Hematopoietic multipotent progenitor cell treated with erythropoietin and hydrocortisone succinate and interleukin-3 and kit ligand, for 6 days (in vitro differentiated cells): ENCODE measurements at places on chromosomes 6 and 20.

- DNase-seq = peak; percentile 100
Observed at GRCh38 chr20:38472513-38473366, at the start of gene RALGAPB. Gene RALGAPB, plus strand, starts transcription at chr20:38472843. Its CDS starts 15,590 bp downstream, at chr20:38488433.

DNA sequence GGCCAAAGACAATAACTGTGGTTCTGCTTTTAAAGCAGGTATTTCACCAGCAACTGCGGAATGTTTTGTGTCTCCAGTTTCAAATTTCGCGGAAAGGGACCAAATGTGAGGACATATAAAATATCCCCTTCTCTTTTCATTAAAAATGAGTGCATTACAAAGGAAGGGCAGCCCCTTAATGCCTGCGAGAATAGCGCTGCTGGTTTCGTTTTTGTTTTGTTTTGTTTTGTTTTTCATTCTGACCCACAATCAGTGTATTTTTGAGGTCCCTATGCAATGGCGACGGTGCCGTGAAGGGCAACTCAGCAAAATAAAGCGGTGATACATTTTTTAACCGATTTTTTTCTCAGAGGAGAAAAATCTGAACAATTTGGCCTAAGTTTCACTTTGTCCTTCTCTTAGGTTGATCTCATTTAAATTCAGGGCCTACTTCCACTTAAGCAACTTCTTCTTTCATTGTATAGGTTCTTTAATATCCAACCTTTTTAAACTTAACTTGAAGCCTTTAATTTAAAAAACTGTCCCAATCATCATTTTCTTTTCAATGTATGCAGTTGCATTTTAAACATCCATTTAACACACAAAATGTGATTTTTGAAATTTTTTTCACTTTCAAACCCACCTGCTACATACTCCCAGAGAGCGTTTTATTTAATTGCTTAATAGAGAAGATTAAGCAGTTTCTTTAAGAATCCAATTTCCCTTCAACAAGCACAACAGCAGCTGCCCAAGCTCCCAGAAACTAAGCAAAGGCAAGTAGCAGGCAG, 2.9 kb upstream of the HIVEP2 start:
- DNase-seq = peak; percentile 13

- DNase-seq = no peak
Observed at GRCh38 chr6:142321451-142321850, 19.6 kb downstream of the ADGRG6 start.

GRCh38 chr6:52407467-52407866, 12.7 kb upstream of the EFHC1 start:
- DNase-seq = peak; percentile 88

GRCh38 chr6:75620381-75621304, 19.0 kb downstream of the SENP6 start:
- DNase-seq = peak; percentile 71

DNA sequence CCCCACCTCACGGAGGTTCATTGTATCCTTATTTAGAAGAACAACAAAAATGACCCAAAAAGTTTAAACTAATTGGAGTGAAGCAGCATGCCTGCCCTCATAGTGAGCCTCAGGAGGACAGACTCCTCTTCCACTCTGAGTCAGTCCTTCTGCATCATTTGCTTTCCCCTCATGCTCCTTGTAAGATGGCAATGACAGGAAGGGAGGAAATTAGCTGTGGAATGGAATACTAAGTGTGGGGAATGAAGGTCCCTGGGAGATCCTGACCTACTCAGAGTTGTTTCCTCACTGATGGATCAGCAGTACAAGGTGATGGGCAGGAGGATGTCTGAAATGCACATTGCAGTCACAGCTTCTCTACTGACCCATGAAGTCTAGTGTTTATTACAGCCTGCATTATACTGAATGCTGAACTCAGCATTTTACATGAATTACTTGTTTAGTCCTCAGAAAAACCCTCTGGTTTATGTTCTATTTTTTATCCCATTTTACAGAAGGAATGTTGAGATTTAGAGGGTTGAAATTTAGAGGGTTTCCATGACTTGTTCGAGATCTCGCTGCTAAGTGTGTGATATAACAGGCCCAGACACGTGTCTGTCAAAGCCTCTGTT, 212.0 kb upstream of the PCSK2 start:
- no peak for DNase-seq

- no peak for DNase-seq
Observed at GRCh38 chr6:105561486-105561885, 158.6 kb upstream of the PREP start.

DNA sequence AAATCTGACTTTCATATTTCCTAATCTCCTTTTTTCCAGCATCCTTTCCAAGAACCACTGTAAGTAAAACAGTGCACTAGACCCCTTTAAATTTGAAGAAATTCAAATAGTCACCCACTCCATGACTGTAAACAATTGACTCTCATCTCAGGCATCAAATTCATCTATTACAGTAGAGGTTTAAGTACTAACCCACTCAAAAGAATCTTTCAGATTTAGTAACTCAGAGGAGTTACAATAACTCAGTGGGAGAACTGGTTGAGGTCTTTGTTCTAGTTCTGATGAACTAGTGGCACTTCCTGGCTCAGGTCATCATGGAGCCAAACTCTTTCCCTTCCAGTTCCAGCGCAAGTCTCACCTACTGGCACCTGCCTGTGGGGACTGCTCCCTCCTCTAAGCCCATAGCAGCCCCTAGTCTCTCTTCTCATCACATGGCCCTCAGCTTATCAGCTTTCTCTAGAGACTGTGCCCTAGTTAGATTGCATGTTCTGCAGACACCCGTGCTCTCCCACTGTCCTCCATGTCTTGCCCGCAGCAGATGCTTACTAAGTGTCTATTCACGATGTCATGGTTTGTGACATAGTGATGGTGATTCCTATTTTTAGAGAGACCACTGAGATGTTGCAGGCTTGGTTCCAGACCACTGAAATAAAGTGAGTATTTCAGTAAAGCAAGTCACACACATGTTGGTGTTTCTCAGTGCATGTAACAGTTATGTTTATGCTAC, 196.2 kb downstream of the TBC1D7 start:
- DNase-seq = no peak

DNA sequence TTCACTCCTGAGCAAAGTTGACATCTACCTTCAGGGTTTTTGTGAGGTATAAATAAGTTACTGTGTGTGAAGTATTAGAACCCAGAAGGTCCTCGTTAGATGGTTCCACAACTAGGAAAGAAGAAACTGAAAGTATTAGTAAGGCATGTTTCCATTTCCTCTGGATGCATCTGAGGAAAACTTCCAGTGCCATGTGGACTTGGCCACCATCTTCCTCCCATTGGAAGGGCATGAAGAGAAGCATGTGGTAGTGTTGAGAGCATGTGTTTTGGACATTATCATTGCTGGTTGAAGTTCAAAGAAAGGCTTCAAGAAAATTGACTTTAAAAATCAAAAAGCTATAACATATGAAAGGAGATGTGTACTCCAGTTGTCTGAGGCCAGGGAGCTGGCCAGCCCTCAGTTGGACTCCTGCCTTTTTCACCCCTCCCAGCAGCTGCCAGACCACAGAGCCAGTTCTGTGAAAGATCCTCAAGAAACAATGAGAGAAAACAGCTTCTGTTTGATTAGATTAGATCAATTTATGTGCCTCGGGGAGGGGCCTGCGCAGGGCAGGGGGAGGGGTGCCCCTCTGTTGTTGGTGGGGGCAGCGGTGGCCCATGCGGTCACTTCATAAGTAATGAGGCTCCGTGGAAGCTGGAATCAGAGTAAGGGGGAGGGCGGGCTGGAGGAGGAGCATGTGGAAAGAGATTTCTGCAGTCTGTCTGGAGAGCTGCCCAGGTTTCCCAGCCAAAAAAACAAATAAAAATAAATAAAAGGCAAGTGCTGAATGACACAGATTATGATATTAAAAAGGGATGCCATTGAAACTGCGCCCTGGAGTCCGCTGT, 154.0 kb downstream of the JARID2 start:
- DNase-seq = peak; percentile 85

DNA sequence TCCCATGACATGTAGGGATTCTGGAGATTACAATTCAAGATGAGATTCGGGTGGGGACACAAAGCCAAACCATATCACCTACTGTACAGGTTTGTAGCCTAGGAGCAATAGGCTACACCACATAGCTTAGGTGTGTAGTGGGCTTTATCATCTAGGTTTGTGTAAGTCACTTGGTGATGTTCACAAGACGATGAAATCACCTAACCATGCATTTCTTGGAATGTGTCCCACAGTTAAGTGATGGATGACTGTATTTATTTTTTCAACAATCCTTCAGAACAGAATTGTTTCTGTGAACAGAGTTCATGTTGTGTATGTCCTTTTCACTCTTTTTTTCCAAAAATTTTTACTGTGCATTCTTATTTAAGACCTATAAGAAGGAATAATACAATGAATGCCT, 76.1 kb downstream of the DTD1 start:
- DNase-seq = no peak

DNA sequence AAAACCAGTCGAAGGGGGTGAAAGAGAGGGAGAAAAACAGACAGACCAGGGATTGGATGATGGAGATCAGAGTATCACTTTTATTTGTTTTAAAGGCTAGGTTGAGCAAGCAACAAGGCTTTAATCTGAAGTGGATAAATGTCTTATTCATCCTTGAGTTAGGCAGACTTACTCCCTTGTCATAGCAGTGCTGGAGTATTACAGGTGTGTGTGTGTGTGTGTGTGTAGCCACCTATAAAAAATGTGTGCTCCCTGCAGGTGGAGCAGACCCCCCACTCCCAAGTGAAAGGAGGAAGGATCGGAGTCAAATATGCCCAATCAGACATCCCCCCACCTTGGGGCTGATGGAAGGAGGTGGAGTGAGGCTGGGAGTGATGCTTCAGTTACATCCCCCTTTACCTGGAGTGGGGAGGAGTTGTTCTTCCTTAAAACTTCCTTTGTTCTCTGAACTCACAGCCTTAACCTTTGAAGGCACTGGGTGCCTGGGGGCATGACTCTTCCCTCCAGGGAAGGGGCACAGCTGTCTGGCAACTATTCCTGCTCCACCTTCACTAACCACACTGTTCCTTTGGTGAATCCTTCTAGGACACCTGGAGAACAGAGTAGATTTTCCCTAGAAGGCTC, 27.3 kb downstream of the PTK7 start:
- DNase-seq = no peak

- no peak for DNase-seq
Observed at GRCh38 chr6:148457137-148457842, 114.7 kb downstream of the SASH1 start.

DNA sequence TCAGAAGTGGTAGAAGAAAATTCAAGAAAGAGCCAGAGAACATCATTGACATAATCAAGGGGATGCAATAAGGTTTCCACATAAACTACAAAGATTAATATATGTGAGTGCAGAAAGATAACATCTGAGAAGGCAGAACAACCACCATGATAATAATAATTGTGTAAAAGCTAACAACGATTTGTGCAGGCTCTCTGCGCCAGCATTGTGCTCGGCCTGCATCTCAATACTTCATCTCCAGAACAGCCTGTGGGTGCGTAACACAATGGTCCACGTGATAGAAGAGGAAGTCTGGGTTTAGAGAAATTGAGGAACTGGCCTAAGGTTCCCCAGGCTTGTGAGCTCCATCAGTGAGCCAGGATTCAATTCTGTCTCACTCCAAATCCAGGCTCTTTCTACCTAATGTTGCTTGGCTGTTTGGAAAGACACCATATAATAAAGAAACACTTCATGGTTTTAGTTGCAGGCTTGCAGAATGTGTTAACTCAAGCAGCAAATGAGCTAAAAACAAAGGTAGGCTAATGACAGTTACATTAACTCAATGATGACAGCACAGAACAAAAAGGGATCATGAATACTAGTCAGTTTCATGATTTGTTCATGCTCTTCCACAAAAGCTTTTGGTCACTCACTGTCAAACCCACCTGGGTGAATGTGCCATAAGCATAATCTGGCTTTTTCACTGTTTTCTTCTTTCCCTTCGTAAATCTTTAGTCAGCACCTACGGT, 71.2 kb downstream of the LY86 start:
- DNase-seq = peak; percentile 86

DNA sequence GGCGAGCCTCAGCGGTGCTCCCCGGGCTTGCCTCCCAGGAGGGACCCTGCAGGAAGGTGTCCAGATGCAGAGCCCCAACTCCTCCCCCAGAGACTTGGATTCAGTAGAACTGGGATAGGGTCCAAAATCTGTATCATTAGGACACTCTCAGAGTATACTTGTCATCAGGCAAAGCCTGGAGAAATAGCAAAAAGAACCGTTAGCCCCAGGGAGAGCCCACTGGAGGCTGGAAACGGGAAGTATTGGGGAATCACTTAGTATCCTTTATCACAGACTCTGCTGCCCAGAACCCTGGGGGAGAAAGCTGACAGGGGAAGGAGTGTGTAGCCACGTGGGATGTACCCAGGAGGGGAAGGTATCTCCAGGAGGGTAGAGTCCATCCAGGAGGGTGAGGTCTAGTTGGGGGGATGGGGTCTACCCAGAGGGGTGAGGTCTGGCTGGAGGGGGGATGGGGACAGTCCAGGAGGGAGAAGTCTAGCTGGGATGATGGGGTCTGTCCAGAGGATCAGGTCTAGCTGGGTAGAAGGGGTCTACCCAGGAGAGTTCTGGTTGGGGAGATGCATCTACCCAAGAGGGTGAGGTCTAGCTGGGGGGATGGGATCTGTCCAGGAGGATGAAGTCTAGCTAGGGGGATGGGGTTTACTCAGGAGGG, 107.2 kb downstream of the LY86 start:
- no peak for DNase-seq

DNA sequence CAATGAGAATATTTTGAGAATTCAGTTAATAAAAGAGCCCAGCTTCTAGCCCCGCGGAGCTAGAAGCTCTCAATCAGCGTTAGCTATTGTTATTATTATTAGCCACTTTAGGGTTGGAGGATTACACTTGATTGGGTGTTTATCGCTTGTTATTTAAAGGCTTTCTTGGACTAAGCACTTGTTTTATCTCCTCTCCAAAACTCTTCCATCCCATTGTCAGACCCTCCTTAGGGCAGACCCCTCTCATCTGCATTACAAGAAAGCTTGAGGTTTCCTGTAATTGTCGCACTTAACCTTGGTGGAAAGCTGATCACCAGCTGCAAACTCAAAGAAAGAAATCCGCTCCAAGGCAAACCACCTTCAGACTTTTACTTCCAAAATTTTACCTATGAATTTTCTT, 4.8 kb downstream of the DPPA5 start:
- DNase-seq = no peak

GRCh38 chr6:111791415-111791814, 81.8 kb downstream of the FYN start:
- no peak for DNase-seq

- no peak for DNase-seq
Observed at GRCh38 chr20:57445298-57445697, 54.1 kb downstream of the RBM38 start.
